Ureter (tissue), 1 donor: ENCODE measurements at places on chromosomes 7 and 10. TPM values are rescaled to one million over a fixed set of nuclear protein-coding genes. Genes with fewer than 3 reads are reported as not detected.

Gene CALY
- total RNA-seq, result not detected

Gene CPA4
- total RNA-seq, result not detected

Gene WNT8B
- 0.99 TPM for total RNA-seq

Gene ADRA2A
- 7.2 TPM for total RNA-seq

Gene OR6V1
- total RNA-seq, result not detected

Gene IL2RA
- total RNA-seq, result 2.2 TPM

Gene TLL2
- 0.96 TPM for total RNA-seq

Gene PRKG1
- total RNA-seq, result 25.4 TPM

Gene HMX3
- not detected for total RNA-seq

Gene CYP2C19
- not detected for total RNA-seq

Gene CALCR
- total RNA-seq, result 0.16 TPM

Gene C7orf33
- total RNA-seq, result not detected

Gene TRIM50
- total RNA-seq, result not detected

Gene UROS
- 49.4 TPM for total RNA-seq

Gene AKR1C8
- total RNA-seq, result not detected

Gene ANXA8
- total RNA-seq, result 137 TPM

Gene PVRIG
- 1.1 TPM for total RNA-seq

Gene FRA10AC1
- 29.1 TPM for total RNA-seq

Gene NUTM2B
- total RNA-seq, result 0.26 TPM

Gene PRF1
- total RNA-seq, result 4.1 TPM

Gene SPDYE11
- total RNA-seq, result not detected

Gene NAT16
- total RNA-seq, result not detected

Gene TRPV5
- total RNA-seq, result not detected

Gene LIPF
- not detected for total RNA-seq

Gene CDHR3
- total RNA-seq, result 6.0 TPM

Gene ZNF248
- 17.6 TPM for total RNA-seq

Gene ITGA8
- total RNA-seq, result 58.6 TPM

Gene CYP26A1
- not detected for total RNA-seq

Gene PCGF5
- total RNA-seq, result 46.3 TPM

Gene WEE2
- total RNA-seq, result not detected

Gene TMEM178B
- 7.9 TPM for total RNA-seq

Gene SLC26A3
- 0.31 TPM for total RNA-seq

Gene MYO3A
- total RNA-seq, result 0.70 TPM

Gene KCNH2
- total RNA-seq, result 17.7 TPM

Gene CC2D2B
- total RNA-seq, result 7.0 TPM

Gene TCERG1L
- total RNA-seq, result 0.91 TPM

Gene MYOZ1
- 0.91 TPM for total RNA-seq
